ENCODE measurements at places on chromosomes 2 and 18. TPM values are rescaled to one million over a fixed set of nuclear protein-coding genes. Genes with fewer than 3 reads are reported as not detected.

FHOD3 gene
- total RNA-seq = 16.9 TPM

MOGAT1 gene
- not detected for total RNA-seq

MLPH gene
- 32.2 TPM for total RNA-seq

NRP2 gene
- total RNA-seq = 132 TPM

UGT1A9 gene
- not detected for total RNA-seq

ACMSD gene
- not detected for total RNA-seq

DSC3 gene
- under 0.01 TPM for total RNA-seq

REG3A gene
- total RNA-seq = not detected

ANKAR gene
- 4.6 TPM for total RNA-seq

LIMS1 gene
- total RNA-seq = 148 TPM

GULP1 gene
- 79.6 TPM for total RNA-seq

C1GALT1C1L gene
- total RNA-seq = 0.29 TPM

DNER gene
- 13.7 TPM for total RNA-seq

IRS1 gene
- 37.8 TPM for total RNA-seq

VWA3B gene
- not detected for total RNA-seq

PRKD3 gene
- 75.2 TPM for total RNA-seq

POTEC gene
- total RNA-seq = not detected

NLRC4 gene
- total RNA-seq = not detected

KLHL30 gene
- total RNA-seq = 1.1 TPM

CYBRD1 gene
- total RNA-seq = 95.3 TPM

RAB11FIP5 gene
- total RNA-seq = 51.0 TPM

STAT4 gene
- 1.1 TPM for total RNA-seq

ELOA2 gene
- total RNA-seq = not detected

SCG2 gene
- 5.3 TPM for total RNA-seq

GPR35 gene
- 0.14 TPM for total RNA-seq

CAPN14 gene
- total RNA-seq = not detected

SMAD2 gene
- 91.0 TPM for total RNA-seq

CHMP3 gene
- 52.8 TPM for total RNA-seq

TANK gene
- 92.8 TPM for total RNA-seq

DUSP19 gene
- total RNA-seq = 0.88 TPM

INO80C gene
- total RNA-seq = 7.4 TPM

DOK1 gene
- 9.2 TPM for total RNA-seq

TMEM247 gene
- 0.43 TPM for total RNA-seq

SH3BP4 gene
- 125 TPM for total RNA-seq

OXER1 gene
- not detected for total RNA-seq

HTRA2 gene
- total RNA-seq = 54.1 TPM

DPP4 gene
- 636 TPM for total RNA-seq

GPC1 gene
- total RNA-seq = 51.9 TPM

CRYGD gene
- not detected for total RNA-seq

ASAP2 gene
- total RNA-seq = 76.5 TPM

WNT6 gene
- not detected for total RNA-seq

CKAP2L gene
- 0.88 TPM for total RNA-seq

TMEM178A gene
- 0.88 TPM for total RNA-seq
